Stimulated activated CD4-positive, alpha-beta T cell treated with anti-CD3 and anti-CD28 coated beads, Interleukin-12 subunit alpha, Interleukin-12 subunit beta, amount 100 ng/mL, for 4 hours (primary cell): ENCODE measurements at places on chromosomes 4 and X.

DNA sequence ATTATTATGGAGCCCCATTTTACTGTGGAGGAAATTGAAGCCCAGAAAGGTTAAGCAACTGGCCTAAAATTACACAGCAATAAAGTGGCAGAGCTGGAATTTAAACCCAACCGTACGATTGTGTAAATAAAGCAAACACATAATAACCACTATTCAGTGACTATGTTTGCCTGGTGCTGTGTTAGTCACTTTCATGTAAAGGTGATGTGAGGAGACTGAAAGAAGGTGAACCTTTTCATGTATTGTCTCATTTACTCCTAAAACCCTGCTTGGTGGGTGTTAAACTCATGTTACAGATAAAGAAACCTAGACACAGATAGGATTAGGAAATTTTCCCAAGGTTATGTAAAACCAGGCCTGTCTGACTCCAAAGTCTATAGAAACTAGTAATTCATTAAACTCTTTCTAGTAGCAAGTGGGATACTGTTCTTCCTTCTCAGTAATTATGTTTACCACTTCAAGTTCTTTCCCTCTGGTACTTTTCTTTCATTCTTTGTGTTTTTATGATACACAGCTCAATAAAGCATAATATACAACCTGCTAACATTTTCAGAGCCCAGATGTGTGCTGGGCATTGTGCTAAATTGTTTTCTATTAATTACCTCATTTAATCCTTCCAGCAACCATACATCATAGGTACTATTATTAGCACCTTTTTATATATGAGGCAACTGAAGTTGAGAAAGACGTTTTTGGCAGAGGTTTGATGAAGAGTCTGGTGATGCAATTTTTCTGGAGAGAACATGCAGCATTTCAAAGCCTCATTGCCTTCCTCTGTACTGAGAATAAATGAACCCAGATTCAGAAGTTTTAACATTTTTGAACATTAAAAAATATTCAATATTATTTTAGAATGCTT, 202.7 kb downstream of the SPRY1 start:
- DNase-seq, result no peak

- DNase-seq, result peak; percentile 30
These were observed 72.9 kb upstream of the STIM2 start for GRCh38 chr4:26787461-26788340.

DNA sequence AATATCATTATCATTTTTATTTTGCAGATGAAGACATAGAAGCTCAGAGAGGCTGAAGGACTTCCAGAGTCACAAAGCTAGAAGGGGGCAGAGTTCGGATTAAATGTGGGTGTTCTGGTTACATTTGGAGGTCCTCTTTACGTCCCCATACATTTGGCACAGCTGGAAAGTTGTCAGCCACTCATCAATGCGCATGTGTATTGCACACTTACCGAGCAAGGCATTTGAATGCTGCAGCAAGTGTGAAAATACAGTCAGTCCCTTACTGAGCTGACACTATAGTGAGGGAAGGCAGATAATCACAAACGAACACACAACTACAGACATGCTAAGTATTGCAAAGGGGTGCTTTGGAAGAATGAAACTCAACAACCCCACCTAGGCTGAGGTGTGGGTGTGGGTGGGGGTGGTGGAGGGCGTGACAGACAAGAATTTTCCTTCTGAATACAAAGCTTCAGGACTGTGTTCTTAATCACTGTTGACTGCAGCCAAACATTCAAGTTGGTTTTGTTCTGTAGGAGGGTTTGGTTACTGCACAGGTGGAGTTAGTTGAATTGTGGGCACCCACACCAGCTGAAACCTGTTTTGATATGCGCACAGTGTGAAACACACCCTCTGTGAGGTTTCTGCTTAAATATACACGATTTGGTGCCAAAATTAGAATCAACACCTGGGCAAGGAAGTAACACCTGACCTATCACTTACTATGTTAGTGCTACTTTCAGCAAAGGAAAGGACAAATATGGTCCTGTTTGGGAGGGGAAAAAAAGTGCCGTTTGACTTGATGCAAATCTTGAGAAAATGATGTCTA, 72.4 kb downstream of the COQ2 start:
- DNase-seq, result no peak

DNA sequence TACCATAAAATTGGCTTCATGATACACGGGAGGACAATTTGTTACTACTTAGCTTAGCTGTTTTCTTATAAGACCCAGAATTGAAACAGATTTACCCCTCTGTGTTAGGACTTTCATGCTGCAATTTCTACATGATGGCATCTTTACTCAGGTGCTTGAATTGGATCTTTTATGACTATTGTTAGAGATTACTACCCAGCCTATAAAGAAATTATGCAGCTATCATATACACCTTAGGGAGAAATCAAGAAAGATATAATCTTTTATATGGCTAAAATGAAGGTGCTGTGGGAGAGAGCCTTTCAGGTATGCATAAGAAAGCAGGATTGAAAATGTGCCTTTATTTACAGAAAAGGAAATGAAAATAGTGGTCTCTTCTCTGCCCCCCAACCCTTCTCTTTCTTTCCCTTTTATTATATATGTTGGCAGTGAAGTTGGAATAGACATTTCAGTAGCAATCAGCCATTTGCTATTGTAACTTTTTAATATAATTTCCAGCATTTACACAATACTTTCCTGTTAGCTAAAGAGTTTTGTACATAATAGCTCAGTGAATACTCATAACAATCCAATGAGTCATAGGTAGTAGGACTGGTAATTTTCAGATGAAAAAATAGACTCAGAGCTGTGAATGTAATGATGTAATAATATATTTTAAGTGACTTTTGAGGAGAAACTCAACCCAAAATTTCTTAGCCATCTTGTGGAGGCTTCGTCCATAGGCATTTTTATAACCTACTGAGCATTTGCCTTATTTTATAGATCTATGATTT, 311.8 kb downstream of the ADGRL3 start:
- DNase-seq, result no peak
